Urinary bladder (tissue), 4 donors: ENCODE measurements at places on chromosomes 5 and 9. TPM values are rescaled to one million over a fixed set of nuclear protein-coding genes. Genes with fewer than 3 reads are reported as not detected.

DNA sequence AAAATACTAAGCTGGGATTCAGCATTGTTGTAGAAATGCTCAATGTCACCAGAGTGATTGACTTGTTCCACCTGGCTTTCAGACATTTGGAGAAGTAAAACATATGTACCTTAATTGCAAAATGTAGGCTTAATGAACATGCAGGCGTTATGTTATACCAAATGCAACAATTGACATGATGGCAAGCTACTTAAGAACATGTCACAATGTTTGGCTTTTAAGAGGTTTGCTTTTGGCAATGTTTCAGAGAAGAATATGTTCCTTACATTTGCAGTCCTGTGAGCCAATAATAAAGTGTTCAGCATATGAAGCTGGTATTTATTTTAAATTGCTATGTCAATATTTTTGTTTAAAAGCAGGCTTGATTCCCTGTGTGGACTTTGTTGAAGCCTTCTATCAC is 111.7 kb upstream of the NUDT12 start:
- DNase-seq: no peak

DNA sequence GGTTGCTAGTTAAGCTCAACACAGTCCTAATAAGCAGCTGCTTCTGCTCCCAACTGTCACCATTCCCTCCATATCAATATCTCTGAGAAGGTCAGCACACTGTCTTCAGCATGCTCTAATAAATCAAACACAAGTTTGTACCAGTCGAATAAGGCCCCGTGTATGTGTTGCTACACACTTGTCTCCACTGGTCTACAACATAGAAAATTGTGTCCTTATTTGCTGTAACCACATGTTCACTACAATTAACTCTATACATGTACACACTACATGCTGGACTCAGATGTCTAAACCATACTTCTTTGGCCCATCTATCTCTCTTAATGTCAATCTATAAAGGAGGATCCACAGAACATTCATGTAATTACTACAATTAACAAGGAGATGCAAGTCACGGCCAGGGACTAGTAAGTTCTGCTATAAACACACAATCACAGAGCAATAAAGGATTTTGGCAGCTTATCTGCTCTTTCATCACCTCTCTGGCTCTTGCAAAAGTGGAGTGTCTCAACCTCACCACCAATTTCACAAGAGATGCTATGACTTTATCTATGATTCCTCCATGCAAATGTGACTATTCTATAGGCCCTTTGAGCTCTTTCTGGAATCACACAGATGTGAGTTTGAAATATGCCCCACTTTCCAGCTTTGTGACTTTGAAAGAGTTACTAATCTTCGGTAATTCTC is 143.9 kb downstream of the SEMA5A start:
- no peak for DNase-seq

GRCh38 chr5:18036531-18036930 is 402.3 kb downstream of the TAF11L14 start:
- DNase-seq: no peak

DNA sequence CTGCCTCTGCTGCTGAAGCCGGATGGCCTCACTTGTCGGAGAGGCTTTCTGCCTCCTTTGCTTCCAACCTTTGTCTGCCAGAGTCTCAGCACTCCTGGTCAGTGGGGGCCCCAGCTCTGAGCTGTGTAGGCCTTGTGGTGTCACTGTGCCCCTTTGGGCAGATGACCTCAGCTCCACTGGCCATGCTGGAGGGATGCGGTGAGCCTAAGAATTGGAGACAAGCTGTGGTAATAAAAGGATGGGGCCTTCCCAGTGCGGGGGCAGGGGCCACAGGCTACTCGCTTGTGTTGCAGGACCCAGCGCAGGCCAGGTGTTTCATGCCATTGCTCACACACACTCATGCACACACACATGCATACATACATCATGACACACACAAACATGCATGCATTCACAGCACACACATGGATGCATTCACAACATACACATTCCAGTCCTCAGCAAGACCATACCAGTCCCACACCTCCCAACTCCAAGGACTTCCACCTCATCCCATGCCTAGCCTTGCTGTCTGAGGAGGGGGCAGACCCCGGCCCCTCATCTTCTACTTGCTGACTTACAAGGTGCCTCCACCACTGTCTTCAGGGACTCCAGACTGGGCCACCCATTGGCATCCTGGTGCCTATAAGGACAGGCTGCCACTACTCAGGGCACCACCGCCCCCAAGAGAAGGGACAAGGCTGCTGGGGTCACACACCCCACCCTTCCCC is 237.7 kb downstream of the SYK start:
- no peak for DNase-seq

GRCh38 chr5:37495210-37495609 is 116.1 kb downstream of the WDR70 start:
- DNase-seq: no peak

GRCh38 chr5:27876071-27876470 is 837.7 kb upstream of the CDH9 start:
- DNase-seq: no peak

- DNase-seq: no peak
Observed at GRCh38 chr9:127132921-127133647, 10.6 kb upstream of the ANGPTL2 start.

- no peak for DNase-seq
Observed at GRCh38 chr5:1510631-1511030, 13.1 kb downstream of the LPCAT1 start.

GRCh38 chr9:72363908-72364678 is 915 bp downstream of the ZFAND5 start:
- no peak for DNase-seq

DNA sequence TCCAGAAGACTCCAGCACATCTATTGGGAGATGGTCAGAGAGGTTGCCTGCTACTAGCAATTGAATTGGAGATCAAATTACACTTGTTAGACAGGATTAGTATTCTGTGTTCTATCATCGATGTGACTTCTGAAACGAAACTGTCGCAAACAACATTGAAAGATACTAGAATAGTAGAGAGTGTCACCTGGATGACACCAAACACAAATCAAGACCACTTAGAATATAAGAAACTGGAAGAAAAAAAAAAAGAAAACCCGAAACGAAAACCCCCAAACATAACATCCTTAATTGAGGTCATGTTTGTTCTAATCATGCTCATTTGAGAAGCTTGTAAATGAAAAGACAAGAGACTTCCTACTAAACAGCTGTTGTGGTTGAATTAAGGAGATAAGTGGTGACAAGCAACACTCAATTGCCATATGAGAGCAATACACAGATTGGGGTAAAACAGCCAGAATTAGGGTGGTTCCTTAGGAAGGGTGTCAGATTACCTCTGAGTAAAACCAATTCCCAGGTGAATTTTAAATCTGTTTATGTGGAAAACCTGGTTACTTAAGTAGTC is 97.6 kb downstream of the BASP1 start:
- no peak for DNase-seq

GRCh38 chr5:93342563-93343061 is 238.4 kb downstream of the NR2F1-AS1 start:
- DNase-seq: no peak

DNA sequence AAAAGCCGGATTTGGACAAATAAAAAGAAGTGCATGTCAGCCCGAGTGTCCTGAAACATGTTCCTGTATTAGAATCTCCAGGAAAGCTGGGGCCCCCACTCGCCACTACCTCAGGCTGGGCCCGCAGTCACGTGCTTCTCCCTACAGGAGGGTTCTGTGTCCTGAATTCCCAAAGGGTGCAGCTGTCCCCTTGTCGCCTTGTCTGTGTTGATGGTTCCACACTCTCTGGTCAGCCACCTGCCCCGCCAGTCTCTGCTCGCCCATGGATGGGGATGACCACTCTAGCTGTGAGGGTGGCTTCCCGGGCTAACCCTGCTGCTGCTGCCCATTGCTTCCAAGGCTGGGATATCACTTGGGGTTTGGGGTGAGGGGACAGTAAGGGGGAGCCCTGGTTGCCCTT is 3.1 kb upstream of the TMEM250 start:
- no peak for DNase-seq

- no peak for DNase-seq
Observed at GRCh38 chr5:81286059-81286617, 15.2 kb upstream of the ZCCHC9 start.

DNA sequence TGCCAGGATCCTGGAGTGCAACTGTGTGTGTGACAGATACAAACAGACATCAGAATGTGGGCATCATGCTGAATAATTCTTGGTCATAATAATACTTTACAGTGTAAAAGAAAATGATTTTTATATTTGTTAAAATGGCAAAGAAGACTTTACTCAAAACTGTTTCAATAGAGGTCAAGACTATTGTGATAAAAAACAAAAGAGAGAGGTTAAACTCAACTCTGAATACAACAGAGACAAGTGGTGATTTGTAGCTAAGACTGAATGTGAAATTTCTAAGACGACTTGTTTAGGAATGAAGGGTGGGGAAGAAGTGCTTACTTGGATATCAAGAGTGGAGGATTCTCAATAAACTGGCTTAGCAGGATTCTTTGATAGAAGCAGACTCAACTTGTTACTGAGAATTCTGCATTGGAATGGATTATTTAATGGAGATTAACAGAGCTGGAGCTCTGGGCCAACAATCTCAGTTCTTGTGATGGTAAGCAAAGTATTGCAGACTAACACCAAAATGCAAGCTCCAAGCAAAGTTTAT is 457.4 kb upstream of the CDH18 start:
- DNase-seq: no peak

DNA sequence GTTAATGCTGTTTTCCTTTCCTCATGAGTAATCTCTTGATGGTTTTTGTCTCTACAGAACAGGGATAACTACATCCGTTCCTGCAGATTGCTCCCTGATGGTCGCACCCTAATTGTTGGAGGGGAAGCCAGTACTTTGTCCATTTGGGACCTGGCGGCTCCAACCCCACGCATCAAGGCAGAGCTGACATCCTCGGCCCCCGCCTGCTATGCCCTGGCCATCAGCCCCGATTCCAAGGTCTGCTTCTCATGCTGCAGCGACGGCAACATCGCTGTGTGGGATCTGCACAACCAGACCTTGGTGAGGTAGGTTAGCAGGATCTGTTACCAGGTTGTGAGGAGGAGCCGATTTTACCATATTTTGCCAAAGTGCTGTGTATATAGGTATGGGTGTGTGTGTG is 148.2 kb downstream of the TLE4 start:
- no peak for DNase-seq

GRCh38 chr5:133322743-133323142 is 270.9 kb downstream of the HSPA4 start:
- no peak for DNase-seq

Gene GABRA6
- total RNA-seq: not detected

Gene SEMA5A
- total RNA-seq: 78.6 TPM

Gene GBGT1
- 5.8 TPM for total RNA-seq

Gene KIAA0825
- total RNA-seq: 25.5 TPM

Gene NSG2
- 9.6 TPM for total RNA-seq
